Cerebellum (tissue), 4 donors: ENCODE measurements at places on chromosomes 16 and 17.

DNA sequence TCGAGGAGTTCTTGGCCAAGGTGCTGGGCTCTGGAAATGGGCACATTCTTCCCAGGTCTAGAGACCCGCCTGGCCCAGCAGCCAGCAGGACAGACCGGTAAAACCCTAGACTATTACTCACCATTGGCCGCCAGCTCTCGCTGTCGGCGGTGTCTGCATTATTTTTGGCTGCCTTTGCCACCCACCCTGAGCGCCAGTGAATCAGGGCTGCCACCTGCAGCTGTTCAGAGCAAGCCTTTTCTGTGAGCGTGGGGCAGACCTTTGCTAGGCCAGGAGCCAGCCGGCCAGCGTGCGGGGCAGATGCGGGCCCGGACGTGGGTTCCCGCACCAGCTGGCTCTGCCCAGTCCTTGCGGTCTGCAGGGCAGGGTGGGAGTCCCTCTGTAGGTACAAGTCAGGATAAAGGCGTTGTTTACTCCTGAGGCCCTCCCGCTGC is 15.8 kb upstream of the CLEC18A start:
- no peak for DNase-seq

DNA sequence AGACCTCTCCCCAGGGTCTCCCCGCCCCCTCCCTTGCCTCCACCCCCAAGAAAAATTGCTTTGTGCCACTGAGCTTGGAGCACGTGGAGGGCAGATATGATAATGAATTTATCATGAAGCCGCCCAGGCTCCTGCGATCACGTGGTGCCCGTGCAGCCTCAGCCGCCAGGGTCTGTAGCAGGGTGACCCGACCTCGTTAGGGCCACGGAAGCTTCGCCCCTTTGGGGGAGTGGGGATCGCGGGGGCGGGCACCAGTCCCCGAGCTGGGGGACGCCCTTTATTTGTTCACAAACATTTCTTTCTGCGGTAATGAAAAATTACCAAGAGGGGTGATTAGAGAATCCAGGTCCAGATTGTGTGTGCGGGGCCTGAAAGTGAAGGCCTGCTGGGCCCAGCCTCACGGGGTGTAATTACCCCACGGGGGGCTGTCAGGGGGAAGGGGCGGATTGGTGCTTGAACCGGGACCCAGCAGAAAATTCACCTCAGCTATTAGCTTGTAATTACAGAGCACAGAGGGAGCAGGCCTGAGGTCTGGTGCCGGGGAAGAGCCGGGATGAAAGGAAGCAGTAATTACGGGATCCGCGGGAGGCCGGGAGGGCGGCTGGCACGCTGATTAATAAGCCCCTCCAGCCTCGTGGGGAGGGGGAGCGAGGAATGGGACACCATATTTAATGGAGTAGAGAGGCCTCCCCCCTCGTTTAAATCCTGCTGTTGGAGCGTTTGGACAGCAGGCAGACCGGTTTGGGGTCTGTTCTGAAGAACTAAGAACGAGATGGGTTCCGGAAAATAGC is 13.3 kb downstream of the GSE1 start:
- DNase-seq = no peak

- no peak for DNase-seq
These were observed 35.9 kb downstream of the SLC6A4 start for GRCh38 chr17:30199600-30199999.

- DNase-seq = no peak
These were observed 71.1 kb downstream of the TMEM114 start for GRCh38 chr16:8519179-8519578.

DNA sequence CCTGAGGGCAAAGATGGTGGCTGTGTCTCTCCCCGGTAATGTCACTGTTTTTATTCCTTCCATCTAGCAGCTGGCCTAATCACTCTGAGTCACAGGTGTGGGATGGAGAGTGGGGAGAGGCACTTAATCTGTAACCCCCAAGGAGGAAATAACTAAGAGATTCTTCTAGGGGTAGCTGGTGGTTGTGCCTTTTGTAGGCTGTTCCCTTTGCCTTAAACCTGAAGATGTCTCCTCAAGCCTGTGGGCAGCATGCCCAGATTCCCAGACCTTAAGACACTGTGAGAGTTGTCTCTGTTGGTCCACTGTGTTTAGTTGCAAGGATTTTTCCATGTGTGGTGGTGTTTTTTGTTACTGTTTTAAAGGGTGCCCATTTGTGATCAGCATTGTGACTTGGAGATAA is 5.5 kb upstream of the RAPGEFL1 start:
- no peak for DNase-seq

GRCh38 chr16:4613636-4614570 is 785 bp downstream of the UBALD1 start:
- no peak for DNase-seq

DNA sequence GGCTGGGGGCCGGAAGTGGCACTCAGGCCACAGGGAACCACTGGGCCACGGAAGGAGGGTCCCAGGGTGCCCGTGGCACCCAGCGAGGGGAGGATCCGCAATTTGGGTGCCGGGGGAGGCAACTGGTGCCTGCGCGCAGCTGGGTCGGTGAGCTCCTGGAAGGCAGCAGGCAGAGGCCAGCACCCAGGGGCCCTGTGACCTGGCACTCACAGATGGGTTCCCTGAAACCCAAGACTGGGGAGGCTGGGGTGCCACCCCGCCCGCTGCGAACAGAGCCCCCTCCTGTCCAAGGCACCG is 663 bp downstream of the SSTR5 start:
- DNase-seq = no peak

DNA sequence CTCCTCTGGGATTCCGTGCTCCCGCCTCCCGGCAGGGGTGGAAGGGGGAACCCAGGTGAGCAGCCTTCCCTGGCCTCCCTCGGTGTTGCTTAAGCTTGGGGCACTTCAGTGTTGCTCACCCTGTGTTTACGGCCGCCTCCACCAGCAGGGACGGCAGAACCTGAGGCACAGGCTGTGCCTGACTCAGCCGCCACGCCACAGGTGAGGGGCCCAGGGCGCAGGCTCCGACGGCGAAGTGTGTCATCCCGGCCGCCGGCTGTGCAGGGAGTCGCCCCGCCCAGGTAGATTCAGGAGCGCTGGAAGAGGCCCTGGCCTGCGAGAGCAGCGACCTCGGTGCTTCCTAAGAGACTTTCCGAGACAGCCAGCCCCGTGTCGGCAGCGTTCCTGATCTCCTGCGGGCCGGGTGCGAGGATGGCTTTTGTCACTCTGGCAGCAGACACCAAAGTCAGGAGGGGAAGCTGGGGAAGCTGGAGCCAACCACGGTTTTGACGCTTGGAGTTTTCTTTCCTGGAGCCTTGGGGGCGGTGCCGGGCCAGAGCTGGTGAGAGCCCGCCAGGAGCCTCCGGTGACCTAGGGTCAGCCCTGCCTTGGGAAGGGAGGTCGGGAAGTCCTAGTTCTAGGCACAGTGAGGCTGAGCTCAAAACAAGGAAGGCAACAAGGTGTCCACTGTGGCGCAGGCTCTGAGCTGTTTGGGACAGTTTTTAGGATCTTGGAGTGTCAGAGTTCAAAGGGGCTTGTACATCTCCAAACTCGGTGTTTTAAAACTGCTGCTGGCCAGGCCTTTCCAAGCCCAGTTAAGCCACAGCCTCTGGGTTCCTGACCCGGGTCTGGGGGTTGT is 2.1 kb downstream of the GSE1 start:
- no peak for DNase-seq

GRCh38 chr16:2471016-2471652 is at the start of gene NTN3:
TSS of gene NTN3 (plus strand) at chr16:2471297. CDS start at chr16:2471702, 405 bp downstream.
- no peak for DNase-seq

DNA sequence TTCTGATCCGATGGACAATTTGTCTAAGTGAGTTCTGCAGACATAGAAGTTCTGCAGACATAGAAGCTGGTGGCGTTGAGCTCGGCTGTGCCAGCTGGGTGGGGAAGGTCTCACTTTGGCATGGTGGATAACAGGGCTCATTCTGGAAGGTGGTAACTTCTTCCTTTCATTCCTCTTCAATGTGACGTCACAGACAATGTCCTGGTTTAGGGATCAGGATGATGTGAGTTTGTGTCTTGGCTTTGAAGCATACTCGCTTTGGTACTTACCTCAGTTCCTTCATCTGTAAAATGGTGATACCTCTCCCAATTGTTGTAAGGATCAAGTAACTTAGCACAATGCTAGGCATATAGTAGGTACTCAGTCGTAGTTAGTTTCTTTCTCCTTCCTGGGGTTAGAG is 408.8 kb upstream of the ASIC2 start:
- DNase-seq = no peak

DNA sequence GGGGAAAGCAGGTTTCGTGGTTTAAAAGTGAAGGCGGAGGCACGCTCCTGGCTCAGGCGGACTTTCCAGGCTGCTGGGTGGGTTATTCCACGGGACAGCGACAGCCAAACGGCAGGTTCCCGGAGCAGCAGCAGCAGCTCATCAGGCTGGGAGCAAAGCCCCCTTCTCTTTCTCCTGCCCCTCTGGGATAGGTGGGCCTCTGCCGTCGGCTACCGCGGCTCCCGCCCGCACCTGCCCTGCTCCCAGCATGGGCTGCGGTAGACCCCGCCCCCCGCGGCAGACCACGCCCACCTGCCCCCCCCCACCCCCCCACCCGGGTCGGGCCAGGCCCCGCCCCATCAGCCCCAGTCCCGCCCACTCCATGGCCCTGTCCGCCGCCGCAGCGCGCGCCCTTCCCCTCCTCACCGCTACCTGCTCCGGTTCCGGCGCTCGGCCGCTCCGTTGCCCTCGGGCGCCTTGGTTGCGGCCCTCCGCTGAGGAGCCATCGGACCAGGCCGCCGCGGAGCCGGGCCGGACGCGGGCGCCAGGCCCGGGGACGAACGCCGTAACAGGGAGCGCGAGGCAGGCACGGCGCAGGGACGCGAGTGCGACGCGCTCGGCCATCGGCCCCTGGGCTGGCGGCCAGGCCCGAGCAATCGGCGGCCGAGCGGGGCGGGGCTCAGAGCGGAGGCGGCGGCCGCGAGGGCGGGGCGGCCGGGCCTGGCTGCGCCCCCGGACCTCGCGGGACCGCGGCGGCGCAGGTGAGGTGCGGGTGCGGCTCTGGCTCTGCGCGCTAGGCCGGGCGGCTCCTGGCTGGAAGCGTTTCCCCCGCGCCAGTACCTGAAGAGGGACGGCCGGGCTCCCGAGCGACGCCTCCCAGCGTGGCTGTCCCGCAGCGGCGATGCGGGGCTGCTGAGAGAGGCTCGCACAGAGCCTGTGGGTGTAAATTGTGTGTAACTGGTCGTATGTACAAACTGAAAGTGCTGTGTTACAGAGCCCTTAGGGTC is at the start of the genes HEXD and OGFOD3:
HEXD (plus strand) TSS at position 347 of the 986 bp plus-strand sequence. CDS start 1,453 bp downstream, outside the sequence.
OGFOD3 (minus strand) TSS at position 586 of the 986 bp plus-strand sequence; CDS start at position 485, 101 bp downstream.
- DNase-seq = peak; percentile 98

GRCh38 chr17:82602986-82603710 is 45.1 kb downstream of the WDR45B start:
- no peak for DNase-seq

- no peak for DNase-seq
These were observed 264.3 kb upstream of the CACNG5 start for GRCh38 chr17:66570447-66571195.
